ENCODE measurements at places on chromosomes 13 and 19.
A peak's percentile ranks its signal among the peaks of the same experiment; 100 is the strongest.

- no peak for DNase-seq
These were observed 104.5 kb upstream of the SOX1 start for GRCh38 chr13:111962431-111962891.

DNA sequence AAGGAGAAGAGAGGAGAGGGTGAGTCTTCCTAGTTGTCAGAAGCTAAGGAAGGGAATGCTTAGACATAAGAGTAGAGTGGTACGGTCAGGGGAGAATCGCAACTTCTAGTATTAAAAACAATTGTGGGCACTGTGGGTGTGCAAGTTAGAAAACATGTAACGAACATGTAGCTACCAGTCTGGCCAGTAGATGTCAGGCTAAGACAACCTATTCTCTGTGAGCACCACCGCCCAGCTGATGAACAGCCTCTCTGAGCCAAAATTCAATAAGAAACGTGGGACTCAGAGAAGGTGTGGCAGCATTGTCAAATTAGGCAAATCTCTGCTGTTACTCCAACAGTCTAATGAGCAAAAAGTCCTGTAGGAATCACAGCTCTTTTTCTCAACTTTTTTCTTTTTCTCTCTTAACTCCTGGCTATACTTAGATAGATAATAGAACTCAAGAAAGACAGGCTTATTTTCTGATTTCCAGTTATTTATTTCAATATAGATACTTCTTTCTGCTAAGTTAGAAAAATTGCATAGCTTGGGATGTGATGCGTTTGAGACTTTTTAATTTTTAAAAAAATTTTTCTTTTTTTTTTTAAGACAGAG is 186.2 kb downstream of the USP12 start:
- no peak for DNase-seq

- DNase-seq = no peak
These were observed 17.7 kb downstream of the MAG start for GRCh38 chr19:35309481-35310279.

GRCh38 chr19:44824761-44825160 is 15.9 kb downstream of the BCAM start:
- DNase-seq = no peak

DNA sequence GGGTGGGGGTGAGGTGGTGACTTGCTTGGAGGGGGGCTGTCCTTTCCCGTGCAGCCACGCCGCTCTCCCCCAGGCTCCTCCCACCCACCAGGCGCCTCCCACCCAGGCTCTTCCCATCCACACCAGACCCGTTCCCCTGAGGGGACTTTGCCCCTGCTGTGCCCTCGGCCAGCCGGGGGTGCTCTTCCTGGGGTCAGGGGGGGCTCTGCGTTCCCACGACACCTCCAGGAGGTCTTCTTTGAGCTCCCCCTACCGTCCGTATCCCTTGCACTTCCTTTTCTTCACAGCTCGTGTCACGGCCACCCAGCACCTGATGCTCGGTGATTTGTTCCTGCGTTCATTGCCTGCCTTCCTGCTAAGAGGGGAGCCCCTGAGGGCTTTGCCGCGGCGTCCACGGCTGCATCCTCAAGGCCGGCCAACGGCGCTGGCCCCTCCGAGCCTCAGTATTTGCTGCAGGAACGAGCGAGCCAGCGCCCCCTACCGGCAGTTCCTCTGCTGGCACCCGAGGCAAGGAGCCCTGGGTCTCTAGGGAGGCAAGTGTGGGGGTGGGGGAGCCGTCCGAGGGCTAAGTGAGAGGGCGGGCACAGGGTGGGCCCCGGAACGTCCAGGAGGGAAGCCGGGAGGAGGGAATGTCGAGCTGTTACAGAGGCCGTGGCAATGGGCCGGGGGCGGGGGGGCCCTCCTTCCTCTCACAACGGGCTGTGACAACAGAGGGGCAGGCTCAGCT is 11.8 kb downstream of the LRRC4B start:
- peak; percentile 71 for DNase-seq

Measured in hypothalamus (tissue), 51 donors.